ENCODE measurements at places on chromosomes 12 and 14.
A peak's percentile ranks its signal among the peaks of the same experiment; 100 is the strongest.

DNA sequence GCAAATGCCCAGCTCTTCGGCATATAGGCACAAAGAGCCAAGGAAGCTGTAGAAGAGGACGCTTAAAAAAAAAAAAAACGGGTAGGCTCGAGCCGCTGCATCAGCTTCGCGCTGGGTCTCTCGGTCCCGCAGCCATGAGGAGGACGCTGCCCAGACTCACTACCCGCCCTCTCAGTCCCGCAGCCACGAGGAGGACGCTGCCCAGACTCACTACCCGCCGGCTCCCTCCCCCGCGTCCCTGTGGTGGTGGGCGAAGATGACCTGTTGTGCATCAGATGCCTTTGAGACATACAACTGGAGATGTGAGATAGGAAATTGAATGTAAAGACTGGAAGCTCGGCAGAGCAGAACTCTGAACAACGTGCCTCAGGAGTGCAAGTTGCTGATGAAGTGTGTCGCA, 11.4 kb upstream of the SPSB2 start:
- no peak for DNase-seq

DNA sequence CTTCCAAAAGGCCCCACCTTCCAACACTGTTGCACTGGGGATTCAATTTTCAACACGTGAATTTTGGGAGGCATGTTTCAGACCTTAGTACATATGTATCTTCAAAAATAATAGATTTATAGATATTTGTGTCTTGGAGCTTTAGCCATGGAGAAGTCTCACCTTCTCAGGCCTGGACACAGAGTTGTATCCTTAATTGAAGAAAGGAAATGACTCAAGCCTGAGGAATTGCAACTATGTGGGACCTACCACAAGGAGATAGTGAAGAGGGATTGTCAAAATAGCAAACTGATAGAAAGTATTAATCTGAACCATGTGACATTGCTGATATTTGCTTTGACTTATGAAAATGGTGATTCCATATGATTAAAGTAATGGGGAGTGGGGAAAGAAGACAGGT, 89.8 kb downstream of the ACSS3 start:
- no peak for DNase-seq

DNA sequence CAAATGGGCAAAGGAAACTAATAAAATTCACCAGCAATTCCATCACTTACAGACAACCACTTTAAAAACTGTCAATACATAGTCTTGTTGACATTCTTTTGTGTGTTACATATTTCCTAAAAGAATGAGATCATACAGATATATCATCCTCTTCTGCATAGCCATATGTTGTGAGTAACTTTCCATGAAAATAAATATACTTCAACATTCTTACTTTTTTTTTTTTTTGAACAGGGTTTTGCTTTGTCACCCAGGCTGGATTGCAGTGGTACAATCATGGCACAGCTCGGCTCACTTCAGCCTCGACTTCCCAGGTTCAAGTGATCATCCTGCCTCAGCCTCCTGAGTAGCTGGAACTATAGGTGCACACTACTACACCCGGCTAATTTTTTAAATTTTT, 20.9 kb downstream of the ZC2HC1C start:
- no peak for DNase-seq

- no peak for DNase-seq
Observed at GRCh38 chr12:26062566-26062965, 62.3 kb downstream of the BHLHE41 start.

DNA sequence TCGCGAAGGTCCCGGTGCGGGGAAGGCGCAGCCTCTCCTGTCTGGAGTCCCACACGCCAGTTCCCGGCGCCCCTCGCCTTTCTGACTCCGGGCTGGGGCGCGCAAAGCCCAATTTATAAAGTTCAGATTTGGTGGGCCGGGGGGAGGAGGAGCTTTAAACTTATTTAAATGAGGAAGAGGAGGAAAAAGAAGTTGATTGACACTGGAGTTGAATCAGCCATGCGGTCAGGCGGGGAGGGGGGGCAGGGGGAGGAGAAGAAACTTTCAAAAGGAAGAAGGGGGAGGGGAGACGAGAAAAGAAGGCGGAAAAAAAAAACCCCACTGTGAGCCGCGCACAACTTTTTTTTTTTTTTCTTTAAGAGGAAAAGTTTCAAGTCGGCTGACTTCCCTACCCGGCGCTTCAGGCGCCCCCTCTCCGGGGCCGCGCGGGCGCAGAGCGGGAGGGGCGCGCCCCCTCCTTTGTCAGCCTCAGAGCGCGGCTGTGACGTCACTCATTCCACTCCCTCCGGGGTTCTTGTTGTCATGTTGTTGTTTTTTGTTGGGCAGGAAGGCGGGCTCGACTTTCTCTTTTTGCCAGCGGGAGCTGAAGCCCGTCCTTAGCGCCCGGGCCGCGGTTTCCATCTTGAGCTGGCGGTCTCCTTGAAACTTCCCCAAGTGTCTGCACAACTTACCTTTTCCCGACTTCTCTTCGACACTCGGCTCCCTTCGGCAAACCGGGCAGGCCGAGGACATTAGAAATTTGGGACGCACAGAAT, at the start of gene ZFP36L1:
Gene ZFP36L1, minus strand, starts transcription at position 89 of the 755 bp plus-strand sequence. CDS start 129 bp downstream, outside the sequence.
- peak; percentile 91 for DNase-seq

DNA sequence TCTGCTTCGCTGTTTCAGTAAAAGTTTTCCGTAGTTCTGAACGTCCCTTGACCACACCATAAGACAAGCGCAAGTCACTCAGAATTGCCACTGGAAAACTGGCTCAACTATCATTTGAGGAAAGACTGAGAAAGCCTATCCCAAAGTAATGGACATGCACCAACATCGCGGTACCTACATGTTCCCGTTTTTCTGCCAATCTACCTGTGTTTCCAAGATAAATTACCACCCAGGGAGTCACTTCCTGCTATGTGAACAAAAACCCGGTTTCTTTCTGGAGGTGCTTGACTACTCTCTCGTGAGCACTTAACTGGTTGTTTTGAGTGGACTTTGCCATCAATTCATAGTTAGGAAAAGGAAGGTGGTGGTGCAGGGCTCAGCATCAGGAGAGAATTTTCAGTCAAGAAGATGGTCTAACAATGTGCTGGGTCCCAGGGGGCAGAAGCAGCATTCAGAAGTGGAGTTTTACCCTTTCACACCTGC, 1.4 kb downstream of the EGLN3 start:
- DNase-seq = no peak
